ENCODE measurements at places on chromosomes 7 and 10. TPM values are rescaled to one million over a fixed set of nuclear protein-coding genes. Genes with fewer than 3 reads are reported as not detected.

- H3K4me3 ChIP-seq = no peak overlapping the region
- no peak for DNase-seq
- no peak overlapping the region for H3K27ac ChIP-seq
- H3K36me3 ChIP-seq = no peaks in the 10 kb centered on the region
- no peaks in the 10 kb centered on the region for H3K4me1 ChIP-seq
- H3K27me3 ChIP-seq = no peaks in the 10 kb centered on the region
Measured at GRCh38 chr10:77578583-77579227, 58.9 kb downstream of the KCNMA1 start.

GRCh38 chr10:24824536-24824935, 100.8 kb upstream of the ARHGAP21 start:
- no peaks in the 10 kb centered on the region for H3K36me3 ChIP-seq
- H3K27ac ChIP-seq = no peak overlapping the region
- no peak for DNase-seq
- no peak overlapping the region for H3K4me3 ChIP-seq
- no peaks in the 10 kb centered on the region for H3K4me1 ChIP-seq

The SSC4D gene
- total RNA-seq = 0.43 TPM

GRCh38 chr10:13221572-13221971, 12.6 kb downstream of the UCMA start:
- H3K4me1 ChIP-seq = no peaks in the 10 kb centered on the region
- no peak for DNase-seq
- no peaks in the 10 kb centered on the region for H3K36me3 ChIP-seq
- no peak overlapping the region for H3K4me3 ChIP-seq

DNA sequence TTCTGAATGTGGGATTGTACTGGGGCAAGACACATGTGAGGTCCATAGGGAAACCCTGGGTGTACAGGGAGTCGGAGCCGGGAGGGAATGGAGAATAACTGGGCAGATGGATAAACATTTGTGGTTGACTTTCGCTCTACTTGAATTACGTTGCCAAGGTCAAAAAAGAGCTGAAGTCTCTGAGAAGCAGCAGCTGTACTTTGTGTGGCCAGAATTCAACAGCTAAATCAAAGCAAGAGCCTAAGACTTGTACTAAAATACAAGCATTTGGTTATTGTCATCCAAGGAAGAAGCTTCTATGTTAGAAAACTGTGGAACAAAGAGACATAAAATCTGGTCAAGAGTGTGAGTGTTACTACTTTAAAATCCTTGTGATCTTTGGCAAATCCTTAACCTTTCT, 457.2 kb downstream of the ARL4A start:
- H3K27ac ChIP-seq = no peak overlapping the region
- no peaks in the 10 kb centered on the region for H3K4me1 ChIP-seq
- no peaks in the 10 kb centered on the region for H3K27me3 ChIP-seq
- H3K36me3 ChIP-seq = no peaks in the 10 kb centered on the region
- no peak for DNase-seq

- no peaks in the 10 kb centered on the region for H3K27me3 ChIP-seq
- no peak overlapping the region for H3K27ac ChIP-seq
- no peaks in the 10 kb centered on the region for H3K36me3 ChIP-seq
- DNase-seq = no peak
- H3K4me3 ChIP-seq = no peak overlapping the region
- no peaks in the 10 kb centered on the region for H3K4me1 ChIP-seq
Measured at GRCh38 chr7:32154797-32155196, 84.6 kb upstream of the PDE1C start.

- no peak overlapping the region for H3K27ac ChIP-seq
- no peaks in the 10 kb centered on the region for H3K27me3 ChIP-seq
- H3K4me3 ChIP-seq = no peak overlapping the region
- no peaks in the 10 kb centered on the region for H3K36me3 ChIP-seq
- no peak for DNase-seq
Measured at GRCh38 chr7:30867483-30867882, 44.2 kb upstream of the AQP1 start.

The C10orf105 gene
- 3.1 TPM for total RNA-seq

The MEST gene
- total RNA-seq = 64.1 TPM

The GCK gene
- total RNA-seq = 0.54 TPM

GRCh38 chr10:118307220-118307619, 34.9 kb downstream of the FAM204A start:
- H3K36me3 ChIP-seq = peaks cover 81% of the 10 kb centered on the region
- H3K4me3 ChIP-seq = no peak overlapping the region
- no peaks in the 10 kb centered on the region for H3K27me3 ChIP-seq
- H3K4me1 ChIP-seq = no peaks in the 10 kb centered on the region
- DNase-seq = no peak
- H3K27ac ChIP-seq = no peak overlapping the region

GRCh38 chr10:27223964-27224363, 16.6 kb downstream of the ACBD5 start:
- no peak overlapping the region for H3K27ac ChIP-seq
- peak; percentile 79 for DNase-seq
- peaks cover 31% of the 10 kb centered on the region for H3K36me3 ChIP-seq
- H3K27me3 ChIP-seq = no peaks in the 10 kb centered on the region

The GIMAP7 gene
- total RNA-seq = 116 TPM

The TMEM26 gene
- total RNA-seq = 21.0 TPM
